ENCODE measurements at places on chromosomes 12 and 14. TPM values are rescaled to one million over a fixed set of nuclear protein-coding genes. Genes with fewer than 3 reads are reported as not detected.

ACOT2 gene
- total RNA-seq: 150 TPM

DNA sequence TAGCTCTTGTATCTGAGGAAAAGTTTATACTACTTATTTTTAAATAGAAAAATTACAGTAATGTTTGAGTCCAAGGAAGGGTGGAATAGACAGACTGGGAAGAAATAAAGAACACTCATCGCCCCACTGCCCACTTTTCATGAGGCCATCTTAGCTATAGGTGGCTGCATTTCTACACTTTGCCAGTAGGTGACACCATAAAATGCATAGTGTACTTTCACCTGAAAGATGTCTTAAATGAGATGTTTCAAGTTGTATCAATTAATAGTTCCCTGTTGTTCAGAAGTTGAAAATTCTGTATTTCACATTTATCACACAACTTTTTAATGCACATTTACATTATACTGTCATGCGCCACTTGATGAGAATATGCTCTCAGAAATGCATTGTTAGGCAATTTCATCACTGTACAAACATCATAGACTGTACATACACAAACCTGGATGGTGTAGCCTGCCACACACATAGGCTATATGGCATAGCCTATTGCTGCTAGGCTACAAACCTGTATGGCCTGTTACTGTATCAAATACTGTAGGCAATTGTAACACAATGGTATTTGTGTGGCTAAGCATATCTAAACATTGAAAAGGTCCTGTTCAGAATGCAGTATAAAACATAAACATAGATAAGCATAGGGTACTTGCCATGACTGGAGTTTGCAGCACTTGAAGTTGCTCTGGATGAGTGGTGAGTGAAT is 27.6 kb downstream of the PMCH start:
- no peaks in the 10 kb centered on the region for H3K4me1 ChIP-seq
- no peak overlapping the region for H3K4me3 ChIP-seq
- no peak overlapping the region for H3K27ac ChIP-seq
- no peaks in the 10 kb centered on the region for H3K27me3 ChIP-seq
- no peak for DNase-seq

NINJ2 gene
- 18.7 TPM for total RNA-seq

GRCh38 chr12:63029676-63030075 is 94.7 kb upstream of the PPM1H start:
- no peaks in the 10 kb centered on the region for H3K27me3 ChIP-seq
- no peaks in the 10 kb centered on the region for H3K4me1 ChIP-seq
- H3K4me3 ChIP-seq: no peak overlapping the region
- H3K36me3 ChIP-seq: no peaks in the 10 kb centered on the region

Data from heart right ventricle (tissue), 16 donors.